Stimulated activated CD4-positive, alpha-beta T cell treated with anti-CD3 and anti-CD28 coated beads, Interleukin-1b, Interleukin-23, amount 100 ng/mL, for 4 hours (primary cell): ENCODE measurements at places on chromosomes 5 and 9.

DNA sequence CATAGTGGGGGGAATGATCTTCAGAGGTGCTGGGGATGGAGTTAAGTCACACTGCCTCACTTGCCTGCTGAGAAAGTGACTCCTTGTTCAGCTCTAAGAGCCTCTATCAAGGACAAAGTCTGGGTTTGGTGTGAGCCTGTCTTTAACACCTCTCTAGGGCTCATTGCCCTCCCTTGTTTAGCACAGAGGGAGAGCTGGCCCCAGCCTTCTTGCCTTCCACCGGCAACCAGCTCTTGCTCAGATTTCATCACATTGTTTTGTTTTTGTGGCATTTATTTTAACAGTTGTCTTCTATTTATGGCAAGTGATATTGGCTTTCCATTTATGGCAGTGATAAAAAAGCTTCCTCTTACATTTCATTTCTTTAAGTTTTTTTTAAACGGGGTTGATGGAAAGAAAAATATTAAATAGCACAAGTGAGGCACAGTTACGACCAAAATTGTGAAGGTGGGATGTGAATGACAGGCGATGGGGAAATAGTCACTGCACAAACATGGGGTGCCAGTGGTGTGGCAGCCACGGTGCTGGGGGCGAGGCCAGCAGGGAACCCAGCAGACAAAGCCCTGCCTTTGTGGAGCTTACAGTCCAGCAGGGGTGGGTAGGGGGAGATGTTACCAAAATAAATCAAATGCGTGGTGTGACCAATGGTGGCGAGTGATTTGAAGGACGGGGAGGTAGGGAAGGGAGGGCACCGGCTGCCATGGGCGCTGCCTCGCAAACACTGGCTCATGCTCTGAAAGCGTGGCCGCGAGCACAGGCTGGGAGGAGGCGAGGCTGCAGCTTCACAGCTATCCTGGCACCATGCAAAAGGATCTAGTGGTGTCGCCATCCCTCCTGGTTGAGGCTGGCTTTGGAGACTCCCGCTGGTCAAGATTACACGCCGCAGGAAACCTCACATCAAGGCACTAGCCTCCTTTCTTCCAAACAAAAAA lies 21.2 kb upstream of the UNC5A start:
- no peak for DNase-seq

GRCh38 chr9:29211580-29212396 lies 1638.5 kb upstream of the C9orf72 start:
- DNase-seq: no peak

DNA sequence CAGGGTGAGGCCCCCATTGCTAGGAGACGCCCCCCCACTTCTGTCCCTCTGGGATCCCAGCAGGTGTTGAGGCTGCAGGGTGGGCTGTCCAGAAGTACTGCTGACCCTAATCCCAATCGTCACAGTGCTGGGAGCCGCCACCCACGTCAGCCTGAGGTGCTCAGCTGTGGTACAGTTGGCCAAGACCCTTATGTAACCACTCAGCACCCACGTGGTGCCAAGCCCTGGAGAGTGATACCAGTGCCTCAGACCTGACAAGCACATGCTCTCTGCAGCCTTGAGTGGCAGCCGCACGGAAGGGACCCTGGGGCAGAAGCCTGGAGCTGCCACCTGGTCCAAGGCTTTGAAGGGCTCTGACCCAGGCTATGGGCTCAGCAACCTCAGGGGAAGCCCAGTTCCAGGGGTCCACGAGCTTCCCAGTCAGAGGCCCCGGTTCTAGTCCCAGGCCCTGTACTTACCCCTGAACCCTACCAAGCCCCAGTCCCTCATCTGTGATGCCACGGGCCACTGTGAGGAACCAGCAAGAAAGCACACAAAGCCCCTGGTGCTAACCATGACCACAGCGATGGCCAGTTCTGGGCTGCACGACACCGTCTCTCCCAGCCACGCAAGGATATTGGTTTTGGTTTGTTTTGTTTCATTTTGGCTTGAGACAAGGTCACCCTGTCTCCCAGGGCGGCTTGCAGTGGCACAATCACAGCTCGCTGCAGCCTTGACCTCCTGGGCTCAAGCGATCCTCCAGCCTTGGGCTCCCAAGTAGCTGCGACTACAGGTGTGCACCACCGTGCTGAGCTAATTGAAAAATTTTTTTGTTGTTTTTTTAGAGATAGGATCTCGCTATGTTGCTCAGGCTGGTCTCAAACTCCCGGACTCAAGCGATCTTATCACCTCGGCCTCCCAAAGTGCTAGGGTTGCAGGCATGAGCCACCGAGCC lies 50.7 kb downstream of the DBH start:
- no peak for DNase-seq

GRCh38 chr5:68875351-68875750 lies 218.5 kb upstream of the SLC30A5 start:
- no peak for DNase-seq

- no peak for DNase-seq
Observed at GRCh38 chr5:128038643-128039042, 44.9 kb upstream of the SLC12A2 start.

DNA sequence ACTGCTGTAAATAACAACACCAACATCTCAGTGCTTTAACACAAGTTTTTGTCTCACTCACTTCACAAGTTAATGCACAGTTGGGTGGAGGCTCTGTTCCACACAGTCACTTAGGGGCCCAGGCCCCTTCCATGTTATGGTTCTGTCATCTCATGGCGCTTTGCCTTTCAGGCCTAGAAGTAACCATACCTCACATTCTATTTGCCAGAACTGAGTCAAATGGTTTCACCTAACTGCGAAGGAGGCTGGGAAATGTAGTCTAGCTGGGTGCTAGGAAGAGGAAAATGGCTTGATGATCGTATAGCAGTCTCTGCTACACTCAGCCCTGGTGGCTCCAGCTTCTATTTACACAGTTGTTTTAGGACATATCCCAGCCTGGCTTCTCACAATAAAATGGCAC lies 23.1 kb upstream of the MVB12B start:
- no peak for DNase-seq

DNA sequence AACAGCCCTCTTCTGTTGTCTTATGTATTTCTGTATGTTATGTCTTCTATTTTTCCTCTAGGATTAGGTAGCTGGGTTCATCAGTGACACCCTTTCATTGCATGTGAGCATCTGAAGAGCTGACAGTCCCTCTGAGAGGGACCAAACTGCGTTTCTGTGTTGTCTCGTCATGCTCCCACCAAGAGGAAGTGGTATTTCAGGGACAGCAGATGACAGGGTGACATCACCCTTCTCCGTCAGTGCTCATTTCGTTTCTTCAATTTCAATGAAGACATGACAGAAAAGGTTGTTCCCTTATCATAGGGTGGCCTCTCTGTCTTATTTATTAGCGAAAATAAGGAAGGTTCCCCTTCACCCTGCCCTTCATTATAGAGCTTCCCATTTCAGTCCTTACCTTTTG lies 225.9 kb upstream of the NR4A3 start:
- DNase-seq: no peak

GRCh38 chr9:137615387-137615871 lies 3.4 kb upstream of the EHMT1 start:
- no peak for DNase-seq

- DNase-seq: no peak
Observed at GRCh38 chr5:5969942-5970483, 408.3 kb downstream of the MED10 start.

- no peak for DNase-seq
Observed at GRCh38 chr5:93599001-93599379, 16.0 kb downstream of the NR2F1 start.

- no peak for DNase-seq
Observed at GRCh38 chr9:96249746-96250145, 52.2 kb downstream of the HSD17B3 start.

- DNase-seq: no peak
Observed at GRCh38 chr5:135654761-135655467, 76.1 kb upstream of the CXCL14 start.

DNA sequence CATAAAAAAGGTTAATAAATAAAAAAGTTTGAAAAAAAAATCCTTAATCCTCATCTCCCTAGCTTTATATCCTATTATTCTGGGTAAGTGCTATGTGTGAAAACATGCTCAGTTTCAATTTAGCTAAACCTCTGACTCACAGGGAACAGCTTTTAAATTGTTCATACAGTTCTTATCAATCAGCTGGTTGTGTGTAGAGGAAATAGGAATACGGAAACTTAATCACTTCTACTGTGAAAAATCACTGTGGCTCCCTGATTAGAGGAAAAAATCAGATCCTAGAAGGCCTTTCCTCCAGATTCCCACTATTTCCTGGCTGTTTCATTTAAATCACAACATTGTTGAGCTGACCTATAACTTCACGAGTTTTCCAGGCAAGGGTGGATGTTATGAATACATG lies 120.5 kb downstream of the MARCHF3 start:
- no peak for DNase-seq

DNA sequence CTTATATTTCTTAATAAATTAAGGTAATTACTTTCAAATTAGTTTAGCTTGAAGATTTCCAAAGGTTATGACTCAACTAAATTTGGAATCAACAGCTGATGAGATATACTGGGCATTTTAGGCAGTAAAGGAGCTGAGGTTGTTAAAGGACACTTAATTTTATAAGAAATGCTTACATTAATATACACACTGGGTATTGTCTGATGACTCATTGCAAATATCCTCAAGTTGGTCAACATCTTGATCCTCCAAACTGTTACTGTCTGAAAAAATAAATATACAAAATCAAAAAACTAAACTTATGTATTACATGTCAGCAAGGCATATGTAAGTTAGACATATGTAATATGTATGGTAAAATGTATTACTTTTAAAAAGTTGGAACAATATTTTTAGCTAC lies 3.4 kb downstream of the GFM2 start:
- no peak for DNase-seq

DNA sequence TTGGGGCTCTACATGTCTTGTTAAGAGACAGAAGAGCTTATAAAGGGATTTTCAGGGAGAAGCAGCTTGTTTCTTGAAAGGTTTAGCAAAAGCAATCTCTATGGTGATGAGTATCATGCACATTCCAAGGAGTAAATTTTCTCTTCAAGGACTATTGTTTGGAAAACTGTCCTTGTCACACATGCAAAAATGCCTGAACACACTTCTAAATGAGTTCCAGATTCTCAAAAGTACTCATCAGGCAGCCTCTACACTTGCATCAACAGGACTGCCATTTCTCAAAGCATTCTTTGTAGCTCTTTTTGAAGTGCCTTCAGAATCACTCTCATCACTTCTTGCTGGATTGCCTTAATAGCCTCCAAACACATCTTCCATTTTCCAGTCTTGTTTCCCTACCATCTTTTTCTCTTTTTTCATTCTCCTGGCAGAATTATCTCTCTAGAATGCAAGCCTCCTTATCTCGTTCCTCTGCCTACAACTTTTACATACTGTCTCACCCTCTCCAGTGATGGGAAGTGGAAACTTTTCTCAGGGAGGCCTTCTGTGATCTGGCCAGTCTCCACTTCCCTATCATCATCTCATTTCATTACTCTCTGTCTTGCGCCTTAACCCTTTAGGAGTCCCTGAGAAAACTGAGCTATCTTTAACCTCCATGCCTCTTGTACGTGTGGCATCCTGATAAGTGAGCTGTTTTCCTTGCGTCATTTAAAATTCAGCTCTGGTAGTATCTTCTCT lies 631.5 kb upstream of the TLE4 start:
- no peak for DNase-seq

DNA sequence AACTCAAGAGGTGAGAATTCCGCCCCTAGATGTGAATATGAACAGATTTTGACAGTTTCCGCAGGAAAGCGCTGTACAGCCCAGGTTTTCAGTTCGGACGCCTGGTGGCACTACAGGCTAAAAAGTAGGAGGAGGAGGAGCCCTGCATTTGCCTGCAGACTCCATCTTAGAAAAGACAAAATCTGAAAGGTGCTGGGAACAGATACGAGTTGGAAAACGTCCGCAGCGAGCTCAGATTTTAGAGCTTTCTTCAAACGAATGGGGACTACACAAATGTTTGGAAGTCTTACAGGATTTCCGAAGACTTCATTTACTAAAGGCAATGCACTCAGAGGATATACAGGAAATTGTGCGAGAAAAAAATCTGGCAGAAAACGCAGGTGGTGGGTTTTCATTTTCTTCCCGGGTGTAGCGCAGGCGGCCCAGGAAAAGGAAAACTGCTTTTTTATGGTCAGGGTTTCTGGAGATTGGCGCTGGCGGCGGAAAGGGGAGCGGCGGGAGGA lies 9.9 kb upstream of the PCDHB2 start:
- DNase-seq: no peak

DNA sequence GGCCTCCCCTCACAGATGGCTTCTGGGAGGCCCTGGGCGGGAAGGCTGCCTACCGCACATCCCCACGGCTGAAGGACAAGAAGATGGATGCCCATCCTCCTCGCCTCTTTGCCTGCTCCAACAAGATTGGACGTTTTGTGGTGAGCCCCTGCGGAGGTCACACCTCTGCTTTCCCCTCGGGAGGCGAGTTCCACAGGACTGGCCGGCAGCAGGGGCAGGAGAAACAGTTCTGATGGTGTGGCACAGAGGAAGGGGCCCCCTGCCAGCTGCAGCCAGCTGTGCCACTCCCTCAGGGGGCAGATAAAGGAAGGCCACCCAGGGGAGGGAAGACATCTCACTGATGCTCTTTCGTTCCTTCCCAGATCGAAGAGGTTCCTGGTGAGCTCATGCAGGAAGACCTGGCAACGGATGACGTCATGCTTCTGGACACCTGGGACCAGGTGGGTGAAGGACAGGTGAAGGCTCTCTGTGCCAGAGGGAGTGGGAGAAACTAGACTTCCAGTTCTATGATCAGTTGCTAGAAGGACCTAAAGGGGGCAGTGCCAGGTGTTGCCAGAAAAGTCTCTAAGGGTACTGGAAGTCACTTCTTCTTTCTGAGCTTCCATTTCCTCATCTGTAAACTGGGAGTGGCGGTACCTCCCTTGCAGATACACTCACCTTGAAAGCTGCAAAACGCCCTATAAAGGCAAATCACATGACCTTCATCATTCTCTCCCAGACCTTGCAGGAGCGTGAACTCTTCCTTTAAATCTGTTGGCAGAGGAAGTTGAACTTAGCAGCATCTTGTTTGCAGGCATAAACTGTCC lies 41.0 kb downstream of the STOM start:
- no peak for DNase-seq

- no peak for DNase-seq
Observed at GRCh38 chr5:115461506-115462290, 82.9 kb downstream of the FEM1C start.

DNA sequence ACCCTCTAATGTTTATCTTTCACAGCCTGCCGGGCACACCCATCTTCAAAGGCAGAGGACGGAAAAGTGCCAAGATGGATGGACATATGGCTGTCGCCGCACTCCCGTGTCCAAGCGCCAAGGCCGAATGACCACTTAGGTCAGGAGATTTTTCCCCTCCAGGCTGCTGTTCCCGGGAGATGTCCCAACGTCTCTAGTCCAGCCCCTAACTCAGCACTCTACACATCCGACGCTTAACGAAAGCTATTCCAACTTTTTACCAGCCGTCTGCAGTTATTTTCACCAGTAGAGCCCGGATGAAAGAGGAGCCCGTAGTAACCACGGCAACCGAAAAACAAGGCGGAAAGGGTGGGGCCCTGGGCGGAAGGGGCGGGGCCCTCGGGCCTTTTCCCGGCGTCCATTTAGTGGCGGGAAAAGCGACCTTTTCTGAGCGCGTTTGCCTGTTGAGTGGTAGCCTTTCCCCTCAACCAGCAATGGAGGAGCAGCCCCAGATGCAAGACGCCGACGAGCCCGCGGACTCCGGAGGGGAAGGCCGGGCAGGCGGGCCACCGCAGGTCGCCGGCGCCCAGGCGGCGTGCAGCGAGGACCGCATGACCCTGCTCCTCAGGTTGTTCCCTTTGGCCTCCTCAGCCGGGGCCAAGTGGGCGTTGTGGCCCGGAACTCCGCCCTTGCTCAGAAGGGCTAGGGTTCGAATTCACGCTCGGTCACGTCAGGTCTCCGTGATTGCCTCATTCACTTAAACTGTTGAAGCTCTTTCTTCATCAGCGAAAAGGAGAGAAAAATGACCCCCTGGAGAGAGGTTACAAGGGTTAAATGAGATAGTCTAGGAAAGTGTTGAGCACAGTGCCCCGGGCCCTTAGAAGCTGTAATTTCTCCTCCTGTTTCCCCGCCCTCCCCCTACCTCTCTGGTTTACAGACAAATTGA lies at the start of gene CENPH:
Gene CENPH, plus strand, starts transcription at position 422 of the 925 bp plus-strand sequence. Its CDS starts 52 bp downstream, at position 474.
- peak; percentile 84 for DNase-seq
